Breast epithelium (tissue), 4 donors: ENCODE measurements at places on chromosomes 12 and 14.

GRCh38 chr12:44157359-44157758, 321.5 kb downstream of the TMEM117 start:
- no peaks in the 10 kb centered on the region for H3K36me3 ChIP-seq
- H3K4me1 ChIP-seq, result no peaks in the 10 kb centered on the region
- no peak overlapping the region for H3K27ac ChIP-seq
- H3K27me3 ChIP-seq, result no peaks in the 10 kb centered on the region

DNA sequence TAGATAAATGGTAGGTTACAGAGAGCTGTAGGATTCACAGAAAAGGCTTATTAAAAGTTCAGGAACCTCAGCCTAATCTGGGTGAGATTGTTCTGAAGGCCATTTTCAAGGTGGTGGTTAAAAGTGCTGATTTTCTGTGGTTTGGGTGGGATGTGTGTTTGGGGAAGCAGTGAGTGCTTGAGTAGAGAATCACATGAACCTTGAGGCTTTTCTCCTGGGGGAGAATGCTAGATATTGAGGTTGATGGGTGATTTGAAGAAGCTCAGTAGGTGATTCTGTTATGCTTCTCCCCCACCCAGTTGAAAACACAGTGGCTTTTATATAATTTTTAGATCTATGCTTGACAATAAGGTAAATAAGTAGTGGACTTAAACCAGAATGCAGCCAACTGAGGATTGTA, 420.9 kb downstream of the PCNX1 start:
- H3K27me3 ChIP-seq, result no peaks in the 10 kb centered on the region
- DNase-seq, result no peak
- H3K4me1 ChIP-seq, result no peaks in the 10 kb centered on the region
- no peaks in the 10 kb centered on the region for H3K36me3 ChIP-seq
- no peak overlapping the region for H3K4me3 ChIP-seq

- no peak overlapping the region for H3K4me3 ChIP-seq
- no peak overlapping the region for H3K27ac ChIP-seq
- no peak for DNase-seq
- H3K27me3 ChIP-seq, result no peaks in the 10 kb centered on the region
These were observed 109.5 kb downstream of the TSPAN9 start for GRCh38 chr12:3186546-3187215.

GRCh38 chr14:63596998-63597658, 44.5 kb downstream of the WDR89 start:
- H3K27me3 ChIP-seq, result no peaks in the 10 kb centered on the region
- H3K27ac ChIP-seq, result no peak overlapping the region
- H3K4me3 ChIP-seq, result no peak overlapping the region
- DNase-seq, result no peak
- no peaks in the 10 kb centered on the region for H3K36me3 ChIP-seq
- H3K4me1 ChIP-seq, result no peaks in the 10 kb centered on the region
